ENCODE measurements at places on chromosomes 7 and 10.

GRCh38 chr7:132394283-132395198 is 181.7 kb downstream of the PLXNA4 start:
- no peak for DNase-seq

- DNase-seq = no peak
Observed at GRCh38 chr10:58335306-58336005, 650 bp downstream of the UBE2D1 start.

DNA sequence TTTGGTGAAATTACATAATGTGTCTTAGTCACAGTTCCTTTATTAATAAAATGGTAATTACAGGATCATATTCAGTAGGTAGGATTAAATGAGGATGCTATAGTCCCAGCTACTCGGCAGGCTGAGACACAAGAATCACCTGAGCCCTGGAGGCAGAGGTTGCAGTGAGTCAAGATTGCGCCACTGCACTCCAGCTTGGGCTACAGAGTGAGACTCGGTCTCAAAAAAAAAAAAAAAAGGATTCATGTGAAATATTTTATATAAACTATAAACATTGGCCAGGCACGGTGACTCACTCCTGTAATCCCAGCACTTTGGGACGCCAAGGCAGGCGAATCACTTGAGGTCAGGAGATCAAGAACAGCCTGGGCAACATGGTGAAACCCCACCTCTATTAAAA is 197.9 kb downstream of the IMMP2L start:
- no peak for DNase-seq

DNA sequence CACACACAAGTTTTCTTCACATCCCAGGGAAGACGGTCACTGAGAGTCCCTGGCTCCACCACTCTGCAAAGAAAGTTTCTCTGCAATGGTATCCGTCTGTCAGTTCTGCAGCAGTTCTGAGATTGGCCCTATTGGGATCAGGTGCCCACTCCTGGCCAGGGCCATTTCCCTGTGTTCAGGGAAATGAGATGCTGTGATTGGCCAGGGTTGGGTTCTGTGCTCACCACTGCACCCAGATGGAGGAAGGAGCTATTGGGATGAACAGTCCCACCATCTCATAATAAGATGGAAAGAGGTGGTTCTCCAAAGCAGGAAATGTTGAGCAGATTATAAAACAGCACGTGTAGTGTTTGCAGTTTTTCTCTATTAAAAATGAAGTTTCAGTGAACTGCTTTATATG is 13.3 kb upstream of the PIP4K2A start:
- no peak for DNase-seq

DNA sequence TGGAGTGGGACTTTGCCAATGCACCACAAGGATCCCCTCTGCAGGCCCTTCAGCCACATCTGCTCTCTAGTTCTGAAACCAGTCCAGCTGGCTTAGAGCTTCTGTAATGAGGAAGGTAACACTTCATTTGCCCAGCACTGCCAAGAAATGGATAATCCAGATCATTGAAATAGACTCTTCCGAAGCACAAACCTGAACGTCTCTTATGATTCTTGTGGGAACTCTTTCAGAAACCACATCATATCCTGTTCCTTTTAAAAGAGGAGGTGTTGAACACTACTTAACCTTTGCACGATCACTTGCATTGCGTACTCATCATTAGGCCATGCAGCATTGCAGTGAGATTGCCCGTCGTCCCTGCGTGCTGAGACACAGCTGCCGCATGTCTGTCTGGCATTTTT is 25.8 kb upstream of the PLPP4 start:
- no peak for DNase-seq

DNA sequence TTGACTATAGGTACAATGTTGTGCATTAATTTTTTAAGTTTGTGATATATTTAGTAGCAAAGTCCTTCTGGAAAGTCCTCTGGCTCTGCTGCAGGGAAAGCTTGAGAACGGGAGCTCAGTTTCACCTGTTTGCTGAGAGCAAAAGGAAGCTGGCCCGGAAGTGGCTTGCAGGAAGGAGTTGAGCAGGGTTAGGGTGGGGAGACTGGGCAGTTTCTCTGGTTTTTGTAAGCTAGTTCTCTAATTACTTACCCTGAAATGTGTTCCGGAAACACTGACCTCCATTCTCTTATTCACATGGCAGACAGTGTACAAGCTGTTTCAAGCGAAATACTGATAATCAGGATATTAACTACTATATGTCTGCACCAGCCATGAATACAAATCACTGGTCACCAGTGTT is 22.3 kb downstream of the MAP3K8 start:
- DNase-seq = no peak

GRCh38 chr10:121947343-121948330 is 19.8 kb upstream of the ATE1 start:
- no peak for DNase-seq

DNA sequence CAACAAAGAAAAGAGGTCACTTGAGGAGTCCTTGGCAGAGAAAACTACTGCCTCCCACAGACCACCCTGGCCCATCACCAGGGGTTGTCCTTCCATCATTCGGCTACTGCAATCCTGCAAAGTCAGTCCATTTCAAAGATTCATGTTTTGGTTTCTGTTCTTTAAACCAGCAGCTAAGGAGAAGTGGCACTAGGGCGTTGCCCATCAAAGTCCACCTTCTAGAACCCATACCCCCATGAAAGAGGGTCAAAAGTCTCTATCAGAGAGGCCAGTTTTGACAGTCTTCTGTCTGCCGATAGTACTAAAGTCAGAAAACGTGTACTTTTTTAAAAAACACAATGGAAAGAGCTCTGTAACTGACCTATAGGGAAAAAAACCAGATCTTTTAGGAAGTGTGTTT is 14.4 kb downstream of the CCDC6 start:
- DNase-seq = no peak

- DNase-seq = no peak
Observed at GRCh38 chr7:29950480-29950879, 39.1 kb downstream of the SCRN1 start.

DNA sequence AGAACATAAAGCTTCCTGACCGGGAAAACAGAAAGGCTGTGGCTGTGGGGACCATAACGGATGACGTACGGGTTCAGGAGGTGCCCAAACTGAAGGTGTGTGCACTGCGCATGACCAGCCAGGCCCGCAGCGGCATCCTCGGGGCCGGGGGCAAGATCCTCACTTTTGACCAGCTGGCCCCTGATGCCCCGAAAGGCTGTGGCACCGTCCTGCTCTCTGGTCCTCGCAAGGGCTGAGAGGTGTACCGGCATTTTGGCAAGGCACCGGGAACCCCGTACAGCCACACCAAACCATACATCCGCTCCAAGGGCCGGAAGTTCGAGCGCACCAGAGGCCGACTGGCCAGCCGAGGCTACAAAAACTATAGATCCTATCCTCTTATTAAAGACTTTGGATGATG is 179.3 kb downstream of the PTN start:
- no peak for DNase-seq

DNA sequence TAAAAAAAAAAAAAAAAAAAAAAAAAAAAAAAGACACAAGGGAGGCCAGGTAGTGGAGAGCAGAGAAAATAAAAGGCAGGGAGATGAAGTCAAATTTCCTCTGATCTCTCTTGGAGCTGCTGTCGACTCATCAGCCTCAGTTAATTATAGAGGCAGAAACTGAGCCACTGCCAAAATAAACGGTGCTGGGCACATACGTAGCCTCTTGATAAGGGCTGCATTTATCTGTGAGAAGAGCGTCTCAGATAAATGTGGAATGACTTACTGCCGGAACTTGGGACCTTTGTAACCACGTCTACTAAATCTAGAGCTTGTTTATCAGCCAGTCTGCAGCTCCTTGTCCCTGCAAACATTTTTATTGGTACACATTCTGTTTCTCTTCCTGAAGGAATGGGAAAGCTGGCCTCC is 162.3 kb downstream of the BAMBI start:
- DNase-seq = no peak

DNA sequence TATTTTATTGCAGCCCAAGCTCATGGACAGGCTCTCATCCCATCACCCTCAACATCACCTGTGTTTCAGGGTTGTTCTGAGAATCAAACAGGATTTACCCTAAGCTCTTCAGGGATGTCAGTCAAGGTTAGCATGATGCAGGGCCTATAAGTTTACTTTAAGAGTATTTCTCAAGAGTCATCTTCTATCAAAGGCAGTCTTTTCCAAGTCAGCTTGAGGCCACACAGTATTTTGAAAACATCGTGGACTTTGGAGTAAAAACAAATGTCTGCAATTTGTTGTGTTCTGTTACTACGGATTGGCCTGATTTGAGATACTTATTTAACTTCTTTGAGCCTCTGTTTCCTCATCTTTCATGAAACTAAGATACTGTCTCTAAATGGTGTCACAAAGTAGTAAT is 42.0 kb upstream of the NRP1 start:
- no peak for DNase-seq

DNA sequence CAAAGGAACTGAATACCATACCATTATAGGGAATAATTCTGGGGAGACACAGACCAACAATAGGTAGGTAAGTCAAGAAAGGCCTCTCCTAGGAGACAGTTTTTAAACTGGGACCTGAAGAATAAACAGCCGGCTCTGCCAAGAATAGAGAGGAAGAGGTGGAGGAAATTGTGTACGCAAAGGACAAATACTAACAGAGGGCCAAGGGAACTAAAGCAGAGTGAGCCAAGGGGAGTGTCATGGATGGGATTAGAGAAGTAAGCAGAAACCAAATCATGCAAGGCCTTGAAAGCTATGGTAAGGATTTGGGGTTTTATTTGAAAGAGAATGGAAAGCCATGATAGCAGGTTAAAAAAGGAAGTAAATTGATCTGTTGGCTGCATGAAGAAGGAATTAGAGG is 18.1 kb upstream of the ITGB8 start:
- no peak for DNase-seq

- no peak for DNase-seq
Observed at GRCh38 chr10:66767707-66768106, 158.1 kb upstream of the LRRTM3 start.

DNA sequence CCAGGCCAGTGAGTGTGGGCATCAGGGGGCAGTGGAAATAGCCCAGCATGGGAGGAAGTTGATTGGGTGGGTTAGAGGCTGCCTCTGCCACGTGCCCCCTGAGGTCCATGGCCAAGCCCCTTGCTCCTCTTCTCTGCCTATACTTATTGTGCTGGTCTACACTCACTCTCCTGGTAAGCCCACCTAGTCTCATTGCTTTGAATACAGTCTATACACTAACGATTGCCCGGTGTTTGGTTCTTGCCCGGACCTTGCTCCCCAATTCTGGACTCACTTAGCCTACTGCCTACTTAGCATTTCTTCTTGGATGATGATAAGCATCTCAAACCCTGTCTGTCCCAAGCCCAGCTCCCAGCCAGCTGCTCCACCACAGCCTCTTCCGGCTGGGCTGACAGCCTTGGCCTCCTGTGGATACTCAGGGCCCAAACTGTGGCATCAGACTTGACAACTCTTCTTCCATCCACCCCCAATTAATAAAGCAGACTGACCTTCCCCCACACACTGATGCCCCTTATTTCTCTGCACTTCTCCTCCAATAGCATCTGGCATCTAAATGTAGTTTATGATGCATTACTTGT is 10.1 kb downstream of the LRRC18 start:
- no peak for DNase-seq

DNA sequence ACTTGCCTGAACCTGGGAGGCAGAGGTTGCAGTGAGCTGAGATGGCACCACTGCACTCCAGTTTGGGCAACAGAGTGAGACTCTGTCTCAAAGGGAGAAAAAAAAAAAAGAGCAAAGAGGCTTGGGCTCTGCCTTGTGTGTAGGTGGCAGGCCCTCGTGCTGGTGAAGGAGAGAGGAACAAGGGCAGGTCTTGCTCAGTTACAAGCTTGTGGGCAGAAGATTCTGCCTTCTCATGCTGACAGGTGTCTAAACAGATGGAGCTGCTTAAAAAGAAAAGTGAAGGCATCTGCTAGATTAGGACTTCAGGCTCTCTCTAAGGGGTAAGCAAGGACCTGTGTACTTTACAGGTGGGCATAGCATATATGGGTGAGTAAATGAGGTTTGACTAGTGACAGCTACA is 65.5 kb upstream of the TRIM8 start:
- no peak for DNase-seq

GRCh38 chr7:47586925-47587324 is 5.0 kb upstream of the TNS3 start:
- DNase-seq = no peak

- no peak for DNase-seq
Observed at GRCh38 chr10:125093199-125093973, 67.0 kb downstream of the CTBP2 start.

- no peak for DNase-seq
Observed at GRCh38 chr10:121437596-121437995, 160.6 kb downstream of the FGFR2 start.

GRCh38 chr7:139973101-139974050 is 89.4 kb downstream of the PARP12 start:
- DNase-seq = no peak

- DNase-seq = no peak
Observed at GRCh38 chr7:109092268-109092667, 522.6 kb downstream of the DNAJB9 start.

- DNase-seq = no peak
Observed at GRCh38 chr10:20835335-20835734, 61.8 kb downstream of the NEBL start.

DNA sequence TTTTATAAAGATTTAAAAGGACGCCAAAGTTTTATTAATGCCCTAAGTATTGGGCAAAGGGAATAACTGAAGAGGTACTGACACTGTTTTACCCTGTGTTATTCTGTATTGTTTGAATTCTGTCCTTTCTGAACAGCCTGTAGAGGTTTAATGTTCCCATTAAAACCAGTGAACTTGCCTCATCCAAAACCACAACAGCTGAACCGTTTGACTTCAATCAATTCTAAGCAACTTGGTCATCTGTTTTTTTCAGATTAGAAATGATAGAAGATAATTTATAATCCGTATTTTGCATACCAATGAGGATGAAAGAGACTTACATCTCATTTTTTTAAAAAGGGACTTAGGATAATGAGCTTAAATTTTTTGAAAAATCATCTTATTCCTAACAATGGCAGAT is 40.4 kb downstream of the HACD1 start:
- DNase-seq = no peak

GRCh38 chr10:63760034-63760707 is 239.0 kb downstream of the REEP3 start:
- DNase-seq = no peak

DNA sequence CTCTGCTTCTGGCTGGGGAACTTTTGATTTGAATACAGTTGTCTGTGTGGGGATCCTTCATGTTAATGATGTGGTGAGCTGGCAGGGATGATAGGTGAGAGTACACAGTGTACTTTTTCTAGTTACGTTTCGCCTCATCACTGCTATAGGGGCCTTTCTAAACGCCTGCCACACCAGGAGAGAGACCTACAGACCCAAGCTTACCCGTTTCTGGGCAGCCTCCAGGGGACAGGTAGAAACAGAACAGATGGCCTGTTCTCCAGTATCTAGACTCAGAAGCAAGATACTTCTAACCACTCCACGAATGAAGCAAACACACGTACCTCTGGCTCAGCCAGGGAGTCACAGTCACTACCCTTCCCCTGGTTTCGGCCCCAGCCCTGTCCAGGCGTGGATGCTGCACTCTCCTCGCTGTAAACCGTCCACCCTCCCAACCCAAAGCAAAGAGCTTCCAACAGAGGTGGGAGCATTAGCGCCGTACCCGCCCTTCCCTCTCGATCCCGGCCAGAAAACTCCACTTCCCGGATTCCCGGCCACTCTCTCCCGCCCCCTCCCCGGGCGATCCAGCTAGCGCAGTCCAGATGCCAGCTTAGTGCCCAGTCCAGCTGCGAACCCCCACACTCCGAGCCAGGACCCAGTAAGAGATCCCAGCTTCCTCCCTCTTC is 1.2 kb downstream of the CCDC6 start:
- no peak for DNase-seq
